ENCODE measurements at places on chromosomes 2 and 18.
A peak's percentile ranks its signal among the peaks of the same experiment; 100 is the strongest.

GRCh38 chr18:76822506-76823160 is at the start of gene ZNF236:
ZNF236 (plus strand) TSS chr18:76822557; CDS start chr18:76822608, 51 bp downstream.
- DNase-seq, result peak; percentile 90

DNA sequence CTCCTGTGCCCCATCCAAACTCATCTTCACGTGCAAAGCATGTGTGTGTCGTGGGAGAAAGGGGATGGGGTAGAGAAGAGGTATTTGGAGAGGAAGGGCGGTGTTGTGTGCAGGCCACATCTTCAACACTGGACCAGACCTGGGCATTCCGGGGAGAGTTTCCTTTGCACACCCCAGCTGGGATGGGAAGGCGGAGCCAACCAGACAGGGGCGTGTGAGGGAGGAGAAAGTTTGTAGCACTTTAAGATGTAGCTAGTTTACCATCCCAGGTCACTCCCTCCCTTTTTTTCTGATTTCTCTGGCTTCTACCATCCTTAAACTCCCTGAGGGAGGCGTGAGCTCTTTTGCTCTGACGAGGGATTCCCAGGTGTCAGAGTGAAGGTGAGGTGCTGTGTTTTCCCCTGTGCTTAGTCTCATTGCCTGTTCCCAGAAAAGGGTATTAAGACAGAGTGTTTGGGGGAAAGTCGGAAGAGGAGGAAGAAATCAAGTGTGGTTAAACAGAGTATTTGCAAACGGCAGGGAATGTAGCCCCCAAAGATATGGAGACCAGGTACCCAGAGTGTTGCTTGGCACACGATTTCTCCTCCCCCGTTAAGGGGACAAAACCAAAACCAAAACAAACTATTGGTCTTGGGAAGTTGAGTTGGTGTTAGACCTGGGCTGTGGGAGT is 1.6 kb downstream of the SETBP1 start:
- no peak for DNase-seq

- no peak for DNase-seq
Measured at GRCh38 chr2:26668856-26669750, 23.4 kb upstream of the KCNK3 start.

- no peak for DNase-seq
Measured at GRCh38 chr2:170012773-170013172, 165.2 kb upstream of the MYO3B start.

GRCh38 chr2:105377871-105378270 is 21.0 kb downstream of the FHL2 start:
- no peak for DNase-seq

All from lung microvascular endothelial cell (primary cell).